ENCODE measurements at places on chromosomes 11 and 22.

DNA sequence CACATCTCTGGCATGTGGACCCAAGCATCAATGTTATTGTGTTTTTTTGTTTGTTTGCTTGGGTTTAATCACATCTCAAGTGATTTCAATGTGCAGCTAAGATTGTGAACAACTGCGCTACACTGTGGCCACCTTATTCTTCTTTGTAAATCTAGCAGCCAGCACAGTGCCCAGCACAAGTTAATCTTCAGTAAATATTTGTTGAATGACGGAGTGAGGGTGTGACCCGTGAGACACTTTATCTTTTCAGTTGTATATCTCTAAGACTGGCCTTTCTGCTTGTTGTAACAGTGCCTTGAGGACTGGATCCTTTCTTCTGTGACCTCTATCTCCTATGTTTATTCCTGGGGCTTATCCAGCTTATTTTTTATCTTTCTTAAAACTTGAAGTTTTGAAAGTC, 21.4 kb upstream of the AMOTL1 start:
- no peak for DNase-seq

DNA sequence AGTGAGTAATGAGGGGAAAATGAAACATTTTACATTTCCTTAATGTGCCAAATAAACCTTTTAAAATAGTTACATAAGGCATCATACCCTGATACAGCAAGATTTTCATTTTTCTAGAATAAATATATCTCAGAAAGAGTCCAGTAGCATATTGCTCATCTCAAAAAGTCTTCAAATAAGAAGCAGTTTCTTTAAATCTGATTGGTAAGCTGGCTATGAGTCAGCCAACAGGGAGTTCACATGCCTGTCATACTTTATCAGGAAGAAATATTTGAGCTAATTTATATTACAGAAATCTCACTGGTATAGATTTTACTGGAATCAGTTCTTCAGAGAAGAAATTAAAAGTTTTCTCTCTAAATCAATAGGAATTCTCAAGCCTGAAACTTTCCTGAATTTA, 258.1 kb downstream of the C11orf87 start:
- DNase-seq = peak; percentile 17

GRCh38 chr11:117529816-117530215, 202.2 kb downstream of the CEP164 start:
- DNase-seq = no peak

DNA sequence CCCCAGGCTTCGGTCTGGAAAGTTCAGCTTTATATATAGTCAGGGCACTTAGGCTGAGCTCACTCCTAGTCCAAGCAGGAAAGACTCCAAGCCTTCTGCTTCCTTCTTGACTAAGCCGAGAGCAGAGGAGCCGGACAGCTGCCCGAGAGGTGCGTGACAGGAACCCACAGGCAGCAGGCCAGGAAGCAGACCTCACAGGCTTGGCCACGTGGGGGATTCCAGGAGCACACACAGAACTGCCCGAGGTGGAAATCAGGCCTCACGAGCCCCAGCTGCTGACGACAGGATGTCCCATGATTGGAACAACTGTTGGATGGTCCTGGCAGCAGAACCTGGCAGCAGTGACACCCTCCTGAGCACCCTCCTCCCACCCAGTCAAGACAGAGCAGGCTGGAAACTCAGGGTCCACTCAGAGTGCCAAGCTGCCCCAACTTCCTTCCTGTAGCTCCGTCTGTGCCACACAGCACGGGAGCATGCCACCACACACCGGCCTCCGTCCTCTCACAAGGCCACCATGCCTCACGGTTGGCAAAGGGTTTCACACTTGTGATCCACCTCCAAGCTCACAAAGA, 5.4 kb downstream of the PLA2G6 start:
- DNase-seq = peak; percentile 16

GRCh38 chr11:63853476-63853875, 14.6 kb downstream of the MARK2 start:
- DNase-seq = no peak

- DNase-seq = peak; percentile 47
Measured at GRCh38 chr22:45268958-45269844, 15.5 kb upstream of the UPK3A start.

DNA sequence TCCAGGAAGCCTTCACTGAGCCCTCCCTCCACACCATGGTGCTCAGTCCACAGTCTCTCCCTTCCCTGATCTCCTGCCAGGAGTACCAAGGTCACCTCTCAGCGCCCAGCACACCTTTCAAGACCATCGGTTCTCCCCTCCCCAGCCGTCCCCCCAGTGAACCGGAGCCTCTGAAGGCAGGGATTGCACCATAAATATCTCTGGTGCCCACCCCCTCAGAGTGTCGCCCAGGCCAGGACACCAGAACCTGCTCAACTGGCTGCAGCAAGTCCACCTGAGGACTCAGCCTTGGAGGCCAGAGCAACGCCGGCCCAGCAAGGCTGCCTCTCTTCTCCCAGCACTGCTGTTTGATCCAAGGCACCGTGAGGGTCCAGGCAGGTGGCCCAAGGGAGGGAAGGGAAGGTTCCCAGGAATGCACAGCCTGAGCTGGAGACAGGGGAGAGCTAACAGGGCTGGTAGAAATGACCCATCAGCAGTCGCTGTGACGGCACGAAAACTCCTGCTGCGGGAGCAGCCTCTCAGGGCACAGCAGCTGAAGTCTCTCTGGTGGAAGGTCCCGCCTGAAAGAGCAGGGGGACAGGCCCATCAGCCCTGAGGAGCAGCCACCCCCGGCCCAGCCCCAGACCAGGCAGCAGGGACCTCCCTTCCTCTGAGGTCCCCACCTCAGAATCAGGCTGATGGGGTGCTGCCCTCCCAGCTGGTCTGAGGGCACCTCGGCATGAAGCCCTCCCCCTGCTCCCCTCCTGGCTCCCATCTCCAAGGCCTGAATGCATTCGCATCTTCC, 80.3 kb downstream of the BUD13 start:
- no peak for DNase-seq

- no peak for DNase-seq
Measured at GRCh38 chr11:104134745-104135144, 29.2 kb downstream of the PDGFD start.

- no peak for DNase-seq
Measured at GRCh38 chr11:36405585-36406367, 104.3 kb downstream of the TRAF6 start.

GRCh38 chr11:134252346-134253187, 585 bp downstream of the THYN1 start:
- no peak for DNase-seq

DNA sequence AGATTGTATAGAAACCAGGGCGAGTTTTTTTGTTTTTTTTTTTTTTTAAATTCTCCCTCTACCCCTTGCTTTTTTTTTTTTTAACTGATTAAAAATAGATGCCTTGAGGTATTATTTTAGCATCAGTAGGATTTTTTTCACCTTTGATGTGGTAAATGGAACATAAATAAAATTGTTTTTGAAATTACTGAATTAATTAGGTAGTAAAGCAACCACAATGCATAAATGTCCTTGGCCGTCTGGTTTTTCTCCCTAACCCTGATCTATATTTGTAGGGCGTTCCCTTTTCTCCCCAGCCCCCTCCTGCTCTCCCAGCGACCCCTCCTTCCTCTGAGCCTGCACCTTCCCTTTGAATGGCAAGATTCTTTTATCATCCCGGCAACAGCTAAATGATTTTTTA, 107.8 kb downstream of the ZBTB16 start:
- DNase-seq = no peak

DNA sequence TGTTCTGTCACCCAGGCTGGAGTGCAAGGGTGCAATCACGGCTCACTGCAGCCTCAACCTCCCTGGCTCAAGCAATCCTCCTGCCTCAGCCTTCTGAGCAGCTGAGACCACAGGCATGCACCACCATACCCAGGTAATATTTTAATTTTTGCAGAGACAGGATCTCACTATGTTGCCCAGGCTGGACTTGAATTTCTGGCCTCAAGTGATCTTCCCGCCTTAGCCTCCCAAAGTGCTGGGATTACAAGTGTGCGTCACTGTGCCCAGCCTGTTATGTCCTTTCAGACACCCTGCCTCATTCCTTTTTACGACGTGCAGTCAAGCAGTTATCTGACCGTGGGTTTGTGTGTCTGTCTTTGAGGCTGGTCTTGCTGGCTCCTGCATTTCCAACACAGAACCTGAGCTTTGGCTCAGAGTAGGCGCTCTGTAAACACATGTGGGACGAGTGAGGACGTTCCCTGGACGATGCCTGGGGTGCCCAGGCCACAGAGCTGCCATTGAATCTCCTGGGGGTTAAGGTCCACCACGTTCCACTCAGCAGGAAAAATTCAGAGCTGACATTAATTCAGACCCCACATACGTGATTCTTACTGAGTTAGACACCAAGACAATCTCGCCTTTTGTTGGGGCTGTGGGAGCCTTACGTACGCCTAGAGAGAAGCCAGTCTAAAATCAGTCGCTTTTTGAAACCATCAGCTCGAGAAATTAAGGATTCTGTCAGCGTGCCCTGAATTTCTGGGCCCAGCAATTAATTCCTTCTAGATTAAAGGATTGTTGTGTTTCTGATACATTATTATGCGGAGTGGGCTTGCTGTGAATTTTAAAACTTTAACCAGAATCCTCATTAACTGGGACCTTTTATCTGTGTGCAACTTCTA, 21.5 kb upstream of the EMID1 start:
- no peak for DNase-seq

GRCh38 chr11:74678041-74678440, 53.2 kb downstream of the CHRDL2 start:
- no peak for DNase-seq

GRCh38 chr11:89168396-89168795, 9.3 kb upstream of the TYR start:
- DNase-seq = no peak

- DNase-seq = no peak
Measured at GRCh38 chr22:19231986-19232385, 53.5 kb upstream of the SLC25A1 start.

GRCh38 chr11:66996609-66997273, 21.6 kb downstream of the C11orf86 start:
- DNase-seq = no peak

GRCh38 chr11:105923807-105924206, 98.2 kb downstream of the MSANTD4 start:
- DNase-seq = peak; percentile 32

DNA sequence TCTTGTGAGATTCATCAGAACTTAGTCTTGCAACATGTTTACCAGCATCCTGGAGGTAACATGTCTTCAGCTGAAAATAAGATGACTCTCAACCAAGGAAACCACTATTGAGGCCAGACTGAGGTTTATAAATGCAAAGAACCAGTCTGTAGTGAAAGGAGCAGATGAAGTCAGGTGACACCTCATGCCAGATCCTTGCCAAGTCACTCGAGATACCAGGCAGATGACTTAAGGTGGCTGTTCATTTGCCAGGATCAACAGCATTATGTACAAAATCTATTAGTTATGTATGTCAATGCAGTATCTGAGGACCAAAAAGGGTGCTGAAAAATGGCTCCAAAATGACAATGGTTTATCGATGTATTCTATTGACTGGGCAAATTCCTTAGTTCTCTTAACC, 100.0 kb upstream of the SOX6 start:
- DNase-seq = no peak

DNA sequence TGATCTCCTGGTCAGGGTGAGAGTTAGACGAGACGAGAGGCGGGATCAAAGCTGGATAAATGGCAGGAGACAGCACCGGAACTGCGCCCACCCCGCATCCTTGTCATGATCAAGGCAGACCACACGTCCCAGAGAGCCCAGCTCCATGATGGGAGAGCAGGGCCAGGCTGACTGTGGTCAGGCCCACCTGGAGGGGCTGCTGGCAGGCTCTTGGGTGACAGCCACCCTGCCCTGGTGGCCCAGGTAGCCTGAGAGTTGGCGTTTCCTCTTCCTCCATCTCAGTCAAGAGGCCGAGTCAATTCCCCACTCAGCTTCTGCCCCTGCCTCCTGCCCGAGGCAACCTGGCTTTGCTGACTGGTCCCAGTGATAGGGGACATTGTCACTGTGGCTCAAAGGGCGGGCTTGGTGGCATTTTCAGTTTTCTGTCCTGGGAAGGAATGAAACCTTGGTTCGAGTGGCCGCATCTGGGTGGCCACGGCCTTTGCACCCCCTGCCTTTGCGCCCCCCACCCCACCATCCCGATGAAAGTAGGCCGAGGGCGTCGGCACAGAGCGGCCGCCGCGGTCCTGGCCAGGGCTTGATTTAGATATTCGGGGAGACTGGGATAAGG, 60.8 kb upstream of the PPARA start:
- DNase-seq = no peak

GRCh38 chr11:116742104-116742503, 30.7 kb downstream of the BUD13 start:
- no peak for DNase-seq

DNA sequence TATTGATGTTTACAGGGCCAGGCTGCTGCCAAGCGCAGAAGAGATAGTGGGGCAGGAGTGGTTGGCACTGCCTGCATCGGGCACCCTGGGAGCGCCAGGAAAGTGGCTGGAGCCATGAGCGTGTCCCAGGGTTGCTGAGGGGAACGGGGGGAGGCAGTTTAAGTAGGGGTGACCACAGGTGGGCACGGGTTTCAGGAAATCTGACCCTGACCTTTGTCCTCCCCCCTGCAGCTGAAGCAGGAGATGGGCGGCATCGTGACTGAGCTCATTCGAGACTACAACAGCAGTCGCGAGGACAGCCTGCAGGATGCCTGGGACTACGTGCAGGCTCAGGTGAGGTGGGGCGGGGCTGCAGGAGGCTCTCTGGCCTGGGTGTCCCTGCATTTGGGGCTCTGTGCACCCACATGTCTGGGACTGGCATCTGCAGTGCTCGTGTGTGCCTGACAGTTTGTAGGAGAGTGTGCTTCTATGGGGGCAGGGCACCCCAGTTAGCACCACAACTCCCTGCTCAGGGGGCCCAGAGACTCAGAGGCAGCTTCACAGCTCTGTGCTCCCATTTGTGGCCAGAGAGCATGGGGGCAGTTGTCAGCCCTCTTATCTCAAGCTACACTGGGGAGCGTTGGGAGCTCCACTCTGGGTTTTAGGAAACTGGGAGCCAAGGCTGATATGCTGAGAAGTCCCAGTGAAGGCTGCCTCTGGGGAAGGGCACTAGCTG, 49.7 kb downstream of the CD82 start:
- DNase-seq = no peak
